ENCODE measurements at places on chromosomes 2 and 18.
A peak's percentile ranks its signal among the peaks of the same experiment; 100 is the strongest.

DNA sequence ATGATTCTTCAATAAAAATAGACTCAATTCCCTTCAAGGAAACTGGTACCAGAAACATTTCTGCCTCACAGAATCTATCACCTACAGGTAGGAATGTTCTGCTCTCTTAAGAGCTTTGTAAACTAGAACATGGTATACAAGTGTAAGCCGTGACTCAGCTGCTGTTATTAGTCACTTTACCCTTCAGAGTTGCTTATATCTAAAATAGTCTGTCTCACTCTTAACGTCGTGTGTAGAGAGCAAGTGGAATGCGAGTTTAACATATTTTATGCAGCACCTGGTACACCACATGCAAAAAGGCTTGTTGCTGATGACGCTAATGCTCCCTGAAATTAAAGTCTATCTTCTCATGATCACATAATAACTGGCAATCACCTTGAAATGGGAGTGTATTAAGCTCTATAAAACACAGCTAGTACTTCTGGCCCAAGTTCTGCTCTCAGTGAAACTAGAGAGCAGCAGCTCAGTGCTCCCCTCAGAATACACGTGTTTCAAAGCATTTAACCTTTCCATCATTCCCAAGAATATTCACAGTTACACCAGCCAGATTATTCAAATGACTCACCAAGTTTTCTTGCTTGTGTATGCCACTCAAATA is 420.0 kb downstream of the ZEB2 start:
- peak; percentile 87 for DNase-seq

DNA sequence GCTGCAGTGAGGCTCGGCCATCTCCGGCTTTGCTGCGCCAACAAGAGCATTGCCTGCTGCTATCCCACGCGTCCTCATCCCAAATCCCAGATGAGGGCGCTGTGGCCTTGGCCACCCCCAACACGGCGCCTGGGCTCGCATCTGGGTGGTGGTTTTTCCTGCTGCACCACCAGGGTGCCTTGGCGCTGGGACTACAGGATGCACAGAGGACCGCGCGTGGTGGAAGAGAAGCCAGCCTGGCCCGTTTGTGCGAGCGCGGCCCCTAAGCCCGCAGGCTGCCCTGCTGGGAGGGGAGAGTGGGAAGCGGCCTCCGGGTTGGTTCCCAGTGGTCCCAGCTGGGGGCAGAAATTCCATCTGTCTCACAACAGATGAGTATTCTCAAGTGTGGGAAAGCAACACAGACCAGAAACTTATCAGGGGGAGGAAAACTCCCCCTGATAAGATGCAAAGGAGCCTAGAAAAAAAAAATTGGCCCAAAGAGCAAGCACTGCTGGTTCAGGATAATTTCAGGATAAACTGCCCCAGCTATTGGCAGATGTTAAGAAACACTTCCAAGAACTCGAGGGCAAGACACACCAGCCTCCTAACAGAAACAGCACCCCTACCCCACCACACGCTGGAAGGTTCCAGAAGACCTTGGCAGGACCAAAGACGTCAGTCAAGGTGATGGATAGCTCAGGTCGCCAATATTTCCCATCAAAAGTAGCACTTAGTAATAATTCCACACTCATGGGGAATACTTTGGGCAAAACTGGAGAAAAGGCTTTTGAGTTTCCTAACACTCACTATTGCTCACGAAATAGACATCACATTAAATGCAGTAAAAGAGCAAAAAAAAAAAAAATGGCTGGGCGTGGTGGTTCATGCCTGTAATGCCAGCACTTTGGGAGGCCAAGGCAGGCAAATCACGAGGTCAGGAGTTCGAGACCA is 152.1 kb downstream of the PXDN start:
- peak; percentile 83 for DNase-seq

- DNase-seq = no peak
Measured at GRCh38 chr2:190822043-190822442, 58.6 kb upstream of the GLS start.

GRCh38 chr2:11132036-11132671 is 23.1 kb upstream of the SLC66A3 start:
- DNase-seq = no peak

GRCh38 chr2:51291762-51292551 is 260.0 kb upstream of the NRXN1 start:
- DNase-seq = no peak

- peak; percentile 41 for DNase-seq
Measured at GRCh38 chr2:216274194-216274840, 98.0 kb downstream of the MARCHF4 start.

- DNase-seq = peak; percentile 98
Measured at GRCh38 chr2:12317814-12318426, 398.8 kb upstream of the TRIB2 start.
